ENCODE measurements at places on chromosomes 5 and 9. TPM values are rescaled to one million over a fixed set of nuclear protein-coding genes. Genes with fewer than 3 reads are reported as not detected.

The PHF24 gene
- 0.68 TPM for total RNA-seq

The GAS1 gene
- total RNA-seq: 2.7 TPM

The CYSRT1 gene
- total RNA-seq: 1.9 TPM

DNA sequence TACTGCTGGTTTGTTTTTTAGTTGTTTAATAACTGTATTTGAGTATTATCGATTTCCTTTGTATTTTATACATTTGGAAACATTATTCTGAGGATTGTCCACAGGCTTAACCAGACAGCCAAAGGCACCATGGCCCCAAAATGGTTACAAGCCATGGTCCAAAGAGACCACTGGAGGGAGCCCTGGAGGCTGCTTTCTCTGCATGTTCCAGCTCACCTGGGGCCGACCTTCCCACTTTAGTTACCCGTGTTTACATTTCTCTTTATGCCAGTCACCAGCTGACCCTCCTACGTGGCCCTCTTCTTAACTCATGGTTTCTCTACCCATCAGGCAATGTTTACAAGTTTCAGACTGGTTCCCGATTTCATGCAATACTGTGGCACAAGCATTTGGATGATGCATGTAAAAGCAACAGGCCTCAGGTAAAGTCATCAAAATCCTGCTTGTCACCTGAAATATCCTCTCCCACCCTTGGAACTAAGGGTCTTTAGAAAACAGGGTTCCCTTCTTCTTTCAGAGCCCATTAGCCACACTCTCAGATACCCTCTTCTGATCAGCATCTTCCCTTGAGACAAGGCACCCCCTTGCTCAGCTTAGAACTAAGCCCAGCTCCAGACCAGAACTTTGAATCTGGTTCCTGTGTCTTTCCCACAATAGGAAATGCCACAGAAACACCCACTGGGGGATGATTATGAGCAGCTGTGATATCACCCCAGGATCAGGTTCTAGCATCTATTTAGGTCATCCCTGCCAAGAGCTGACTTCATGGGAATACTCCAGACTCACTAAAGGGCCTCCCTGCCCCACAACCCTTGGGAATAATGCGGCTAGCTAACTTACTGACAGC, 49.9 kb upstream of the GARNL3 start:
- peak; percentile 72 for DNase-seq
